ENCODE measurements at places on chromosomes 7 and 10.

DNA sequence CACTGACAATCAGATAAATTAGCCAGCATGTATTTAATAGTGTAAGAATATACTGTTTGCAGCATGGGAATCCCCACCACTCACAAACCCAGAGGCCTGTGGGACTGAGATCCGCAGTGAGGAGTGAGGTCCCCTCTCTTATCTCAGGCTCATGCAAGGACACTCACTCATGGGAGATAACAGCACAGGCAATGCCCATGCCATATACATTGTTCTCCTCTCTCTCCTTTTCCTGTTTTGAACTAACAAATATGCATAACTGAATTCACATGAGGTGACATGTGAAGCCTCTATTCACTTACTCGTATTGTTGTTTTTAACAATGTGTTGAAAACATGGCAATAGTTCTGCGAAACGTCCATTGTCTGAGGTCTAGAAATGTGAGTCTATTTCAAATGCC, 230.5 kb downstream of the ARHGAP21 start:
- no peak for DNase-seq

- no peak for DNase-seq
Observed at GRCh38 chr7:18459484-18460245, 35.9 kb upstream of the HDAC9 start.

GRCh38 chr10:78914060-78914378, 154.7 kb upstream of the ZMIZ1 start:
- no peak for DNase-seq

DNA sequence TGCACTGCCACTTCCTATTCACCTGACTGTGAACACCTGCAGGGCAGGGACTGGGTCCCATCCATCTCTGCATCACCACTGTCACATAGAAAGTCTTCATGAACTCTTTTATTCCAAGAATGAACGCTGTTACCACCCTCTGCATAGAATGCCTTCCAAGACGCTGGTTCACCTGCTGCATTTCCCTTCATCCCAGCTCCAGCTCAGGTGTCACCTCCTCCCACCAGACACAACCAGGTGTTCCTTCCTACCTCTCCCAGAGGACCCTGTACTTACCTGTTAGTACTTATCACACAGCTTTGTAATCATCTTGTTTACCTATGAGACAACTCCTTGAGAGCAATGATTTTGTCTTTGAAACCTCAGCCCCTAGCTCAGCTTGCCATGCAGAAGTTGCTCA, 31.1 kb downstream of the SORBS1 start:
- no peak for DNase-seq

GRCh38 chr7:29851487-29851886, 45.2 kb downstream of the WIPF3 start:
- no peak for DNase-seq

DNA sequence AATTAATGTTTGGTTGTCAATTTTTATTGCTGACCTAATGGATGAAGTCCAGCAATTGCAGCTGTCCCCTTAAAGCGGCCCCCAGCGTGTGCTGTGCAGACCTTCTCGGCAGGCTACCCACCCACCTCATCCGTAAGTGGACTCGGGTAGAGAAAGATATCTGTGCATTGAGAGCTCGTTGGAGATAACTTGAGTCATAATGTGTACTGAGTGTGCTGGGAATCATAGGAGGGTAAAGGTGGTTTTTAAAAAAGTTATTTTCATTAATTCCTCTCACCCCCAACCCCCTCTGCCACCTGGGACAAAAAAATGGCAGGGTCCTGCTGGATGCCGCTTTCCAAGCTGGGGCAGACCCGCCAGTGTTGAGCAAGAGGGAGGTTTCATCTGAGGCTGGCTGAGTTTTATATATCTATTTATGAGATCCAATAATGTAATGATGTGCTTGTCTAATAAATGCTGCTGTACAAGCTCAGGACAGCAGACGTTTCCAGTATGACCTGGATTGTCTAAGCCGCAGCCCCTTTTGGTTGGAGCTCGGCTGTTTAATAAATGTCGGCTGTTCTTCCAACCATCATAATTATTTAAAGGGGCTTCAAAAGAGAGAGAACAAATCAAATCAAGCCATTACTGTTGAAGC, 119.1 kb downstream of the NKX6-2 start:
- no peak for DNase-seq

DNA sequence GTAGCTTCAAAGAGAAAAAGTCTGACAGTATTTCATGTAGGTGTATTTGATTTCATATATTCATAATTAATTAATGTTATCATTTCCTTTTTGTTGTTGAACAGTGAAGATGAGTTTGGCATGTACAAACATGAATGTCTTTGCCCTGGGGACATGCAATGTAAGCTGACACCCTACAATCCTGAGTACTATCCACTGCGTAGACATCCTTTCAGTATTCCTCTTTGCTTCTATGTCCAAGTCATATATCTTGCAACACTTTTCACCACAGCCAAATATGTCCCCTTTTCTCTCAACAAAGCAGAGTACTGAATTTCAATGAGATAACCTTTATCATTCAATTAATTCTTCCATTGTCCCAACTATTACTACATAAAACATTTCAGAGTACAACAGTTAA, 93.6 kb downstream of the GPR37 start:
- DNase-seq, result no peak

- DNase-seq, result no peak
Observed at GRCh38 chr7:2787251-2787951, 56.7 kb downstream of the GNA12 start.

DNA sequence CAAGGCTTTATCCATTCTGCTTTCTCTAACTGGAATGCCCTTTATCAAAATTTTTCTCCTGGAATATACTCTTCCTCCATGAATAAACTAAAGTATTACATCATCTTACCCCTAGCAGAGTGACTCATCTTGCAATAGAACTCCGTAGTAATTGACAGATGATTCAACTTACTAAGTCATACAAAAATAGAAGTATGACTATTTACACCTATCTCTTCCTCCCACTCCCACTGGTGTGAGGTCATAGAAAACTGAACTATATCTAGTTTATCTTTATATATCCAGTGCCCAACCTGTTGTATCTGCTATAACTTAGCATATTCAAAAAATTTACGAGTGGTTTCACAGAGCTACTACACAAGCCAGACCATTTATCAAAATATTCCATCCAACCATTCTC, 26.1 kb downstream of the ABCB1 start:
- DNase-seq, result no peak

DNA sequence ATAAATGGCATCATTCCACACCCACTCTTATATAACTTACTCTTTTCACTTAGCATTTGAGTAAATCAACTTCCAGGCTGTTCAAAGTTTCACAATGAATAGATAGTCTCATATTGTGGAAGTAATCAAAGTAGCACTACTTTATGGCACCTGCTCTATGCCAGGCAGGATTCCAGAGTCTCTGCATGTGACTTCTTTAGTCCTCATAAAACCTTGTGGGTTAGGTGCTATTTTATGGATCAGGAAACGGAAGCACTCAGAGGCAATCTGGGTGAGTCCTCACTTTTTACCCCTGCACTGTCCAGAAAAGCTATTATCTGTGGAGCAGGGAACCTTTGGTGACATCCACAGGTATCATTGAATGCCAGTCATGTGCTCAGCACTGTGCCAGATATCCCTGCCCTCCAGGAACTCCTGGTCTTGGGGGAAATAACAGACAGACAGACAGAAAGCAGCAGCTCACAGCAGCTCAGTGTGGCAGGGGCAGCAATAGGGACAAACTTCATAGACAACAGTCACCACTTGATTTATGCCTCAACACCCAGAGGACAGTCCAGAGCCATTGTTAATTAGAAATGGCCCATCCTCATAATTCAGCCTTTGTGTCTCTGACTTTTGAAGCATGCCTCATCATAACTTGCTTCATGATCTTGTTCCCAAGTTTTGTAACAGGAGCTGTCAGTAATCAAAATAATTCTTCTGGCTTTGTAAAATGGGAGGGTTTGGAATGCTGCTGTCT, 160.6 kb downstream of the SEC23IP start:
- no peak for DNase-seq

DNA sequence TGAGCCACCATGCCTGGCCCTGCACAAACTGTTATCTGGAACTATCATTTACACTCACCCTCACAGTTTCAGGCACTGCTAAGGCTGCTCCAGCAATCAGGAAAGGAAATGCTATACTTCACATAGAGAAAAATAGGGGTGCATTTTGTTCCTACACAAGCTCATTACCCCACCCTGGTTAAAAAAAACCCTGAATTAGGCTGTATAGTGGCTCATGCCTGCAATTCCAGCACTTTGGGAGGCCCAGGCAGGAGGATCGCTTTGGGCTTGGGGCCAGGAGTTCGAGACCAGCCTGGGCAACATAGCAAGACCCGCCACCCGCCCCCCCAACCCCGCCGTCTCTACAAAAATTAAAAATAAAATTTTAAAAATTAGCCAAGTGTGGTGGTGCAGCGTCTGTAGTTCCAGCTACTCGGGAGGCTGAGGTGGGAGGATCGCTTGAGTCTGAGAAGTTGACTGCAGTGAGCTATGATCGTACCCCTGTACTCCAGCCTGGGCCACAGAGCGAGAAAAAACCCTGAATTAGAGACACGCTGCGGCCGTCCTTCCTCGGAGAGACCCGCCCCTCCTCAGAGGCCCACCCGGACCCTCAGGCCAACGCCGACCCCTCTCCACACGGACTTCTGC, 539 bp downstream of the PTCD1 start:
- DNase-seq, result no peak

- no peak for DNase-seq
Observed at GRCh38 chr7:87199241-87199640, 20.3 kb downstream of the TMEM243 start.

- peak; percentile 1 for DNase-seq
Observed at GRCh38 chr7:91299952-91300775, 35.9 kb downstream of the FZD1 start.

- DNase-seq, result no peak
Observed at GRCh38 chr7:155998766-155999630, 186.7 kb upstream of the SHH start.

DNA sequence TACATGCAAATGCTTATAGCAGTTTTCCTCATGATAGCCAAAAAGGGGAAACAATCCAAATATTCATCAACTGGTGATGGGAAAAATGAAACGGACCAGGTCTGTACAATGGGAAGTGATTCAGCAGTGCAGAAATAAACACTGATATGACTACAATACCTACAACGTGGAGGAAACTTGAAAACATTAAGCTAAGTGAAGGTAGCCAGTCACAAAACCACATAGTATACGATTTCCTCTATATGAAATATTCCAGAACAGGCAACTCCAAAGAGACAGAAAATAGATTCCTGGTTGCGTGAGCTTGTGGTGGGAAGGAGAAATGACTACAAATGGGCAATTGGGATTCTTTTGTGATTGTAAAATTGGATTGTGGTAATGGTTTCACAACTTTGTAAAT, 263.1 kb upstream of the PITRM1 start:
- no peak for DNase-seq

GRCh38 chr10:32148864-32149251, 92.6 kb upstream of the KIF5B start:
- no peak for DNase-seq

GRCh38 chr10:117663750-117664149, 121.2 kb downstream of the EMX2 start:
- no peak for DNase-seq

DNA sequence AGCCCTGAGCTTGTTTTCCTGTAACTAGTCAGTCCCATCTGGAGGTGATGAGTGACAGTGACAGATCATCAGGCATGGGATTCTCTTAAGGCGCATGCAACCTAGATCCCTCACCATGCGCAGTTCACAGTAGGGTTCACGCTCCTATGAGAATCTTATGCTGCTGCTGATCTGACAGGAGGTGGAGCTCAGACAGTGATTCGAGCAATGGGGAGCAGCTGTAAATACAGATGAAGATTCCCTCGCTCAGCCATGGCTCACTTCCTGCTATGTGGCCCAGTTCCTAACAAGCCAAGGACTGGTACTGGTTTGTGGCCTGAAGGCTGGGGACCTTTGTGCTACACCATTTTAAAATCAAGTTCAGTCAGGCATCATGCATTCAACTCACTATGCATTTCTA, 221.7 kb downstream of the KIAA1217 start:
- DNase-seq, result no peak

DNA sequence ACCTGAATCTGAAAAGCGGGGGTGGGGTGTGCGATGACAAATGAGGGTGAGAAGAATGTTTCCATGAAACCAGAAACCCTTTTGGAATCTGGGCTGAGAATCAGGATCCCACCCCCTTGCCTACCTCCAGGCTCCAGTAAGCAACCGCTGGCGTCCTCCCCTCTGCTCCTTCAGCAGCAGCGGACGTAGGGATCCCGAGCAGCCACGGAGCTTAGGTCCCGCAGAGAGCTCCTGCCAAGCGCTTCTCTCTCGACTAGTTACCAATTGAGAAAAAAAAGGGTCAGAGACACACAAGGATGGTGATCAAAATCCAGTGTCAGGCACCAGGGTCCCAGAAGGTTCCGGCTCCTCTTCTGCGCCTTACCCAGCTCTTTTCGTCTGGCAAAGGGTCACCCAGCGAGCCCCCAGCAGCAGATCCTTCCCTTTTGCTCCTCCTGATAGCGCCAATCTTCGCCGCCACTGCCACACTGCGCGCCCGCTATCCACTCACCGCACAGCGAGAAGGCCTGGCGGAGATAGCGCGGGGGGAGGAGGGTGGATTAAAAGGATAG, 733.5 kb downstream of the ZWINT start:
- DNase-seq, result no peak

DNA sequence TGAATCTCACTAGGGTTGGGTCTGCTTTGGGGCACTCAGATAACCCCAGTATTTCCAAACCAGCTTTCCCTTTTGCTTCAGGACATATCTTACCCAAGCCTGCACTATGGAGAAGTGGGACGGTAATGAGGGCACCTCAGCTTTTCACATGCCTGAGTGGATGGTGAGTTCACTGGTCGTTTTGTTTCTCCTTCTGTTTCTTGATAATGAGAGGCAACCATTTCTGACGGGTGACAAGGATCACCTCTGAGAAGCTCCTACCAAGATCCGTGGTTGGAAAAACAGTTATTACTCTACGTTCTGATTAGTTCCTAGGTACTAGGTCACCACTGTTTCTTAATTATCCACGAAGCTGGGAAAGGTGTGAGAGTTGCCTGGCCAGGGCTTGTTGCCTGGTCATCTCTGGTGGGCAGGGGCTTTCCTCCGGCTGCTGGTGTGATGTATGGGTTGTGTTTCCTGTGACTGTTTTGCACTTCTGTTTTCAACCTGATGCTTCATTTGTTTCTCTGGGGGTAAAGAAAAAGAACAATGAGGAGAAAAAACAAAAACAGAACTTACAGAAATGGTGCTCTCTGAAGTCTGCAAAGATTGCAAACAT, 65.7 kb upstream of the STRIP2 start:
- no peak for DNase-seq

Measured in hypothalamus (tissue), 51 donors.